ENCODE measurements at places on chromosomes 16 and 17.
A peak's percentile ranks its signal among the peaks of the same experiment; 100 is the strongest.

- DNase-seq, result no peak
These were observed 23.6 kb upstream of the DYNC1LI2 start for GRCh38 chr16:66774981-66775380.

GRCh38 chr17:79803421-79803996 lies 6.6 kb upstream of the CBX8 start:
- DNase-seq, result no peak

DNA sequence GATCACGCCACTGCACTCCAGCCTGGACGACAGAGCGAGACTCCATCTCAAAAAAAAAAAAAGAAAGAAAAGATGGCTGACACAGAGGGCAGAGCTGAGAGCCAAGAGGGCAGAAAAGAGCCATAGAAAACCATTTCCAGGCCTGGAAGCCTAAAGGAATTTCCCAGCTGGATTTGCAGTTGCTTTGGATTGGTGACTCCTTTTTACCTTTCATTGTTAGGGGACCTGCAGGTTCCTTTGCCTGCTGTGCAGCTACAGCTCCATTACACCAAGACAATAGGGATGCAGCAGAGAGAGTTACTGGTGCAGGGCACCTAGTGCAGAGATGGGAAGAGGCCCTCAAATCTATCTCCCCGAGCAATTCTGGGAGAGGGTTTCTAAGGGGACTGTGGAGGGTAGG lies 18.4 kb downstream of the ZNF668 start:
- no peak for DNase-seq

DNA sequence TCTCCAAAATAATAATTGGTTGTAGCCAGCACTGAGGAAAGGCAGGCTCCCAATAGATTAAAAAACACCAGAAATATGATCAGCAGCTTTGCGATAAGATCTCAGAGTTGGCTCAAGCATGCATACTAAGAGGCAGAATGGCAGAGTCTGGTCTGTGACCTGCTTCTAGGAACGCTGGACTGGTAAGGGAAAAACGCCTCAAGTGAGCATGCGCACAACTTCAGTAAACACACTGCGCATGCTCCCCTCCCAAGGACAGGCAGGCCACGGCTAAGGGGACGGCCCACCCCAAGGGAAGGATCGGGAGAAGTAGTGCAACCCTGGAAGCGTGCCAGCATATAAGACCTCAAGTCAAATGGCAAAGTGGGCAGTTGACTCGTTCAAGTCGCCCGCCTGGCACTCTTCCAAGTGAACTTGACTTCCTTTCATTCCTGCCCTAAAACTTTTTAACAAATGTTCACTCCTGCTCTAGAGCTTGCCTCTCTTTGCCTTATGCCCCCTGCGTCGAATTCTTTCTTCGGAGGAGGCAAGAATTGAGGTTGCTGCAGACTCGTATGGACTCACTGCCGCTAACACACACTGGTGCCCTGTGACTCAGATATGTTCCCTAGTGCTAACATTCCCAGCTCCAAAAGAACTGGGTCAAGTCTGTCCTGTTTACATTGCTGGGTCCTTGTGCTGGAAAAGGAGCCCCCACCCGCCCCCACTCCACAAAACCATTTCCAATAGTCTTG lies 22.4 kb upstream of the PRM1 start:
- peak; percentile 29 for DNase-seq

- no peak for DNase-seq
These were observed 22.7 kb downstream of the UTS2R start for GRCh38 chr17:82394278-82394677.

DNA sequence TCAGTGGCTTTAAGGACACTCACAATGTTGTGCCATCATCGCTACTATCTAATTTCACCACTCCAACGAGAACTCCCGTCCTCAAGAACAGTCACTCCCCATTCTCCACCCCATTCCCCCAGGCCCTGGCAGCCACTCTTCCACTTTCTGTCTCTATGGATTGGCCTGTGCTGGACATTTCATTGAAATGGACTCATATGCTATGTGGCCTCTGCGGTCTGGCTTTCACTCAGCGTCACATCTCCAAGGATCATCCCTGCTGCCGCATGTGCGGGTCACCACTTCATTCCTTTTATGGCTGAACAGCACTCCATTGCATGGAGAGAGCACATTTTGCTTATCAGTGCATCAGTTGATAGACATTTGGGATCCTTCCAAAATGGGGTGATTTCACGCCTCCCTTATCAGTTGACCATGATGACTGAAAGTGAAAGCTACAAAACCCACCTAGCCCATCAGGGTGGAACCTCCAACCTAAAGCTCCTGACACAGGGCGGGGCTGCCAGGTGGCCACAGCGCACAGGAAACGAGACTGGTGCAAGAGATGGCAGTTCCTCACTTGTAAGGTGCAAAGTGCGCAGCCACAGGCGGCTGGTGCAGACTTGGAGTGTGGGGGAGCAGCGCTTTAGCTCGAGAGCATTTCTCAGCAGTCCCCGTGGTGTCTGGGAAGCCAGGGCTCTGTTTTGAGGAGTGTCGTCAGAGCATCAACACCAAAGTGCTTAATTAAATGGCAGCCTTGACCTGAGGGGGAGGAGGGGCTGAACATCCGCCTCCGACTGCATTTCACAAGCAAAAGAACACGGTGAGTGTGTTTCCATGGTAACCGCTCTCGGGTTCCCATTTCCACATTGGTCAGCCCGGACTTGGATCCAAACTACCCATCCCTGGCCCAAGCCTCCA lies 23.8 kb downstream of the COTL1 start:
- no peak for DNase-seq

All from mammary epithelial cell (primary cell).